ENCODE measurements at places on chromosomes 2 and 18. TPM values are rescaled to one million over a fixed set of nuclear protein-coding genes. Genes with fewer than 3 reads are reported as not detected.

DNA sequence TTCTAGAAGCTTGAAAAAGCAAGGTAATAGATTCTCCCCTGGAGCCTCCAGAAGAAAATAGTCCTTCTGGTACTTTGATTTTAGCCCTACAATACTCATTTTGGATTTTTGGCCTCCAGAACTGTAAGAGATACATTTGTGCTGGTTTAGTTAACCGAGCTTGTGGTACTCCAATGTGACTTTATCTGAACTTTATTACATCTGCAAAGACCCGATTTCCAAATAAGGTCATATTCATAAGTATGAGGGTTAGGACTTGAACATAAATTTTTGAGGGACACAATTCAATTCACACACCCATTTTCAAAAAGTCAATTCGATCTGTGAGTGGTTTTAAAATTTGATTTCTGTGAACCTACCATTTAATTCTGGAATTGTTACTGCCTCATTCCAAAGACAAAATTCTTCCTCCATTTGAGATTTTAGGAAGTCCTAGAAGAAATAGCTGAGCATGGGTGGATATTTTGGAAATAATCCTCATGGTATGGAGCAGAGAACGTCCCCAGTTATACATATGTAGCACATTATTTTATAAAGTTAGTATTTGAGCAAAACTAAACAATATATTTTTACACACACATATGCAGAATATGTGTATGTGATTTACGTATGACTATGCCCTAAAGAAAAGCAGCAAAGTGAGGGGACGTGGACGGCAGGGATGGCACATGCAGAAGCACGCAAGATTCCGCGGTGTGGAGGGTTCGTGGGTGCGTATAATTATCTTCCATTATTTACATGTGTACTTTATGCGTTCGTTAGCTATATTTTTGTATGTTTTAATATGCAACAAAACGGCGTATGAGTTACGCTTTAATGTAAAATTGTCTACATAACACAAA, 905 bp upstream of the NUP35 start:
- DNase-seq: no peak

GRCh38 chr2:24047703-24048033, 477 bp upstream of the WDCP start:
- no peak for DNase-seq

- no peak for DNase-seq
These were observed 152.6 kb upstream of the SLC1A4 start for GRCh38 chr2:64836566-64836965.

DNA sequence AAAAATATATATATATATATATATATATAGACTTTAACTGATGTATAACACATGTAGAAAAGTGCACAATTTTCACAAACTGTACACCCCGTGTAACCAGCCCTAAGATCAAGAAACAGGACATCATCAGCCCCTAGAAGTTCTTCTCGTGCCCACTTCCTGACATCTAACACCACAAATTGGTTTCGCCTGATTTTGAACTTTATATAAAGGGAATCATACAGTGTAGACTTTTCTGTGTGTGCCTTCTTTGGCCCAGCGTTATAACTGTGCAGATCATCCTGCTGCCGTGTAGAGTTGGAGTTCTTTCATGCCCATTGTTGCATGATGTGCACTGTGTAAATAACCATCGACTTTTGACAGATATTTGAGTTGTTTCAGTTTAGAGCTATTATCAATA, 41.0 kb downstream of the SMAD7 start:
- DNase-seq: no peak

- DNase-seq: no peak
These were observed 488.2 kb downstream of the PARD3B start for GRCh38 chr2:205033431-205033830.

- DNase-seq: no peak
These were observed 24.2 kb downstream of the CNRIP1 start for GRCh38 chr2:68295516-68295915.

DNA sequence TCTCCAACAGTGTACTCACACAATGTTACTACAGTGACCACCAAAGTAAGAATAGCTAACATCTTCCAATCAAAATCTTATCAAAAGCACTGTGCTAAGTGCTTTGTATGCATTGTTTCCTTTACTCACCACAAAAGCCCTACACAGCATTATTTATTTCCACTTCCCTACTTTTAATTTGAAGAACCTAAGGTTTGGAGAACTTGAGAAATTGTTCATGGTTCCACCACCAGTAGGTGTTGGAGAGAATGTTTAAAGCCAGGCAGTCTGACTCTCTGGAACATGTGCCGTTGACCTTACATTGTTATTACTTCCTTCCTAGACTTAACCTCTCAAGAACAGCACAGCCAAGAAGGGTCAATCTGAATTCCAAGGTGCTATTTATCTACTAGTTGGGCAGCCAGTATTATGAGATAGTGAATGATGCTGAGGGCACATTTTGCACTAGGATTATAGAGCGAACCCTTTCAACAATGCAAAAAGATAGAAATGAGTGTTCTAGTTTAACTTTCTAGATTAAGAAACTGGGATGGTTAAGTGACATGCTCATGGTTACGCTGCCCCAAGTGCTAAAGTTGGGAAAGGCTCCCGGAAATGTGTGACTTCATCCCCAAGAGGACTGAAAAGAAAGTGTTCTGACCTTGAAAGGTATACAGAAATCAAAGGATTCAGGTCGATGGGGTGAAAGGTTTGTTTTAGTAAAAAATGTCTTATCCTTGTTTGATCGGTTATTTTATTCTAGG, 55.2 kb upstream of the FAM136A start:
- no peak for DNase-seq

DNA sequence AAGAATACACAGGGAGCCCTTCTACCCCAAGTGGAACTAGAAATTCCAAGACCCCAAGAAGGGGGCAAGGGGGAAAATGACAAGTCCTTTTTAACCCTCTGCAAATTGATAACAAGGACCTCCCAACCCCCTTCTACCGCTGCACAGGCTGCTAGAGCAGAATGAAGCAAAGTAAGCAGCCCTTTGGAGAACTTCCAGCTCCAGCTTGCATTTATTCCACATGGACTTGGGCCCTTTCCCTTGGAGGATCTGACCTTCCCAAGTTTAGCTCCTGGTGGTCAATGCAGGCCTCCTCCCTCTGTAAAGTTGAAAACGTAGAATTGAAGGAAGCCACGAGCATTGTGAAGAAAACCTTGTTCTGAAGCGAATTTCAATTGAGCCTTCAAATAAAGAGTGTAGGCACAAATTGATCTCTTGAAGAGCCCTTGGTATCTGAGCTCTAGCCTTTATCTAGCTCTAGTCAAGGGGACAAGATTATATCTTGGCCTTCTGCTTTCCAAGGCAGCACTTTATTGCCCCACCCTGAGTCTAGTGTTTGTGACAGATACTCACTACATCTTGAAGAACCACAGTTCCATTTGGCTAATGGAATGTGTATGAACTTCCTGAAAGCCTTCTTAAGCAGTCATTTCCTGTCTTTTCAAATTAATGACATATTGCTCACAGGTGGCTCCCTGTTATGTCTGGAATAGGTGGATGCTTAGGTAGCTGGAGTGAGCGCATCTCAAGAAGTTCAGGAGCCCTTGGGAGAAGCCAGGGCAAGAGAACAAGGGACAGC, 37.2 kb downstream of the SLC14A2 start:
- no peak for DNase-seq

GRCh38 chr18:28768791-28769768, 592.1 kb upstream of the CDH2 start:
- no peak for DNase-seq

The HRH4 gene
- not detected for total RNA-seq

The UGT1A5 gene
- total RNA-seq: 21.3 TPM

The ATP6V1C2 gene
- total RNA-seq: 0.23 TPM

The FOXD4L1 gene
- total RNA-seq: 0.39 TPM

The NOSTRIN gene
- total RNA-seq: 31.4 TPM

The FAM237A gene
- total RNA-seq: not detected
